Midbrain (tissue), 1 donor: ENCODE measurements at places on chromosomes 4 and X.

DNA sequence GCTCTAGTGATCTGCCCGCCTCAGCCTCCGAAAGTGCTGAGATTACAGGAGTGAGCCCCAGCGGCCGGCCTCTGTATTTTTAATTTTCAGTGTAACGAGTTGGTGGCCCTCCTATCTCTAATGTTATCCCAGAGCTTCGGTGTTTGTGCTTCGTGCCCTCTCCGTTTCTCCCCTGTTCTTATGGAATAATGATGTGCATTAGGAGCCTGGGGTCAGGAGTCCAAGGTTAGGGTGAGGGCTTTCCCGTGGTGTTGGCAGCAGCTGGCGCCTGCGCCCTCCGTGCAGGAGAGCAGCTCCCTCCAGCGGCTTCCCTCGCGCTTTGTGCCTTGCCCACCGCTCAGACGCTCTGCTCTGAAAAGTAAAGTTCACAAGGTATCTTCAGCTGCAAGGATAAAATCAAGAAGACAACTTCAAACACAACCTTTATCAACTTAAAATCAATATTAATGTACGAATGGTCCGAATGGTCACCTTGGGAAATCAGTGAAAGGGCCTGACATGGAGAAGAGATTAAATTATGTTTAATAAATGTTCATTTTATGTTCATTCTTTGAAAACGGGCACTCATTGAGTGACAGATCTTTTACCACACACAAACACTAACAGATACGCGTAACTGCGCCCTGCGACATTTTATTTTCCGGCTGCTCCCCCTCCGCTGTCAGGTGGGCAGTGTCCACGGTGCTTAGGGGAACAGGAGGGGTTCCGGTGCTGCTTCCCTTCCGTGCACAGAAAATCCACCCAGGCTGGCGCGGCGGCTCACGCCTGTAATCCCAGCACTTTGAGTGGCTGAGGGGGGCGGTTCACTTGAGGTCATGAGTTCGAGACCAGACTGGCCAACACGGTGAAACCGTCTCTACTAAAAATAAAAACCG lies 62.4 kb downstream of the TRAPPC11 start:
- DNase-seq, result no peak

DNA sequence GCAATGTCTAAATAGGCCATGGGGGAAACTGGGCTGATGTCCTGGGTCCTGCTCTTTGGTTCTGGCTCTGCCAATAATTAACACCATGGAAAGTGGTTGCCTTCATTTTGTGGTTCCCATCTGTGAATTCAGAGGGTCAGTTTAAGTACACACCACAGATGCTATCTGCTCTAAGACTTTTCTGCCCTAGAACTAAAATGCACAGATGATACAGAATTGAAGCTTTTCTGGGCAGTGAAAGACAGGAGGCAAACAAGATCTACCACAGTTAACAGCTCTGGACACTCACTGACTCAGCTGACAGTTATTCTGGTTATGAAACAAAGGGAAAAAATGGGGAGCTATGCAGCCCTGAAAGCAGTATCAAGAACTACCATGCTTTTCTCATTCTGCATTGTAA lies 37.3 kb downstream of the APBB2 start:
- DNase-seq, result peak; percentile 41

DNA sequence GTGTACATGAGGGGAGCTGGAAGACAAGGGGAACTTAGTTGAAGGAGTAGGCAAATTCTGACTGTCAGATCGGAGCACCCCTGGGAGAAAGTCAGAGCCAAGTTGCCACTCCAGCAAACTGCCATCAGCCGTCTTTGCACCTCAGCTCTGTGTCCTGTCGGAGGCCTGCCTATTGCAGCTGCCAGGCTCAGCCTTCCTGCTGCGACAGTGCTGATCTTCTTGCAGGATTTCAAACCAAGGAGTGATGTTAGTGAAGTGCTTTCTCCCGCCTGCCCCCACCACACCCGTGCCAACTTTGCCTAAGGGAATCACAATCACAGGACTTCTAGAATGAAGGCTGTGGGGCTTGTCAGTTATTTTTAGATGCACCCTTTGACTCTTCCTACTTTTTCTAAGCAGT lies 185.3 kb downstream of the KIT start:
- no peak for DNase-seq

GRCh38 chr4:140693562-140693961 lies 62.6 kb downstream of the TBC1D9 start:
- DNase-seq, result no peak

DNA sequence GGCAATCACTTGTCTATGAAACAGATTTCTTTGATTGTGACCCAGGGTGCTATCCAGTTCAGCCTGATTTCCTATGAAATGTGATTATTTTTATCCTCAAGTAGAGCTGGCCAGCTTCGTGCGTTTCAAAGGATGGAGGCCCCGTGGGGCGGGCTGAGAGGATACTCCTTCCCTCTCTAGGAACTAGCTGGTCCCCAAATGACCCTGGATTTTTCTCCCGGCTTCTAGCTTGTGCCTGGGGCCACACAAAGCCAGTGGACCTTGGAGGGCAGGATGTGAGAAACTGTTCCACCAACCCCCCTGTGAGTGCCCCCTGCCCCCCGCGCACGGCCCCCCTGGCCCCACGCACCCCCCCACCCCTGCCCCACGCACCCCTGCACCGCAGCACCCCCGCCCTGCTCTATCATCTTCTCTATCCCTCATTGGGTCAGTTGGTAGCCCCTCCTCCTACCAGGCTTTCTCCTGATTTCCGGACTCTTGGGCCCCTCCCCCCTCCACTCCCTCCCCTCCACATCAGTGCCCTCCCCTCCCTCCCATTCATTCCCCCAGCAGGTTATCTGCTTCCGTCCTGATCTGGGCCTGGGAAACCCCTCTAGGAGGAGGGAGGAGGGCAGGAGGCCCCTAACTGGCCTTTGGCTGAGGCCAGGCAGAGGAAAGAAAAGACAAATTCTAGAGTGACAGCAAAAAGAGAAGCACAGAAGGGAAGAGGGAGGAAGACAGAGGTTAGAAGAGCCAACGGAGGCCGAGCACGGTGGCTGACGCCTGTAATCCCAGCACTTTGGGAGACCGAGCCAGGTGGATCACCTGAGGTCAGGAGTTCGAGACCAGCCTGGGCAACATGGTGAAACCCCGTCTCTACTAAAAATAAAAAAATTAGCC lies 3.3 kb downstream of the XPNPEP2 start:
- DNase-seq, result no peak

- no peak for DNase-seq
Measured at GRCh38 chr4:54152846-54153600, 53.1 kb downstream of the GSX2 start.

GRCh38 chrX:12814420-12814819 lies 23.2 kb downstream of the PRPS2 start:
- peak; percentile 59 for DNase-seq

DNA sequence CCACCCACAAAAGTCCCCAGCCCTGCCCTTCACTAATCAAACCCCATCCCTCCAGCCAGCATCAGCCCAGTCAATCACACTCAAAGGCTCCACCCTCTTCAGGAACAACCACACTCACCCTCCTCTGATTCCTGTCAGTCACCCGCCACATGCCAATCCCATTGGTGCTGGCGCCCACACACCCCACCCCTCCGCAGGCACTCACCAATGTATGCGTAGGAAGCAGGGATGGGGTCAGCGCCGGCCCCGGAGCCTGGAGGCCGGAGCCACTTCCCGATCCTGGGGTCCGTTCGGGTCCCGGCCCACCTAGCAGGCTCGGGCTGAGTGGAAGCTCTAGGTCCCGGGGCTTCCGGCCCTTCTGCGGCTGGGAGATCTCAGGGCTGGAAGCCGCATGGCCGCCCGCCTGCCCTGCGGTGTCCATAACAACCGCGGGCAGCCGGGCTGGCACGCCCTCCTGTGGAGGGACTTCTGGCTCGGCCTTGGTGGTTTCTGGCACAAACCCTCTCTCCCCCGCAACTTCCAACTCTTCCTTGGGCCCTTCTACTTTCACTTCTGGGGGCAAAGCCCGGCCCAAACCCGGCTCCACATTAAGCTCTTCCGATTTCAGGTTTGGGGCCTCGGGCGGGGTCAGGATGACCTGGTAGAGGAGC lies 7.9 kb upstream of the CFP start:
- DNase-seq, result peak; percentile 28

- no peak for DNase-seq
Measured at GRCh38 chr4:139899346-139899745, 233.7 kb downstream of the MGST2 start.

- no peak for DNase-seq
Measured at GRCh38 chr4:186272699-186273391, 6.9 kb downstream of the F11 start.

GRCh38 chrX:11423949-11424348 lies 130.7 kb downstream of the AMELX start:
- DNase-seq, result no peak

- no peak for DNase-seq
Measured at GRCh38 chr4:10664408-10664807, 20.2 kb downstream of the CLNK start.

- DNase-seq, result no peak
Measured at GRCh38 chrX:6813836-6814370, 279.0 kb upstream of the VCX3A start.

DNA sequence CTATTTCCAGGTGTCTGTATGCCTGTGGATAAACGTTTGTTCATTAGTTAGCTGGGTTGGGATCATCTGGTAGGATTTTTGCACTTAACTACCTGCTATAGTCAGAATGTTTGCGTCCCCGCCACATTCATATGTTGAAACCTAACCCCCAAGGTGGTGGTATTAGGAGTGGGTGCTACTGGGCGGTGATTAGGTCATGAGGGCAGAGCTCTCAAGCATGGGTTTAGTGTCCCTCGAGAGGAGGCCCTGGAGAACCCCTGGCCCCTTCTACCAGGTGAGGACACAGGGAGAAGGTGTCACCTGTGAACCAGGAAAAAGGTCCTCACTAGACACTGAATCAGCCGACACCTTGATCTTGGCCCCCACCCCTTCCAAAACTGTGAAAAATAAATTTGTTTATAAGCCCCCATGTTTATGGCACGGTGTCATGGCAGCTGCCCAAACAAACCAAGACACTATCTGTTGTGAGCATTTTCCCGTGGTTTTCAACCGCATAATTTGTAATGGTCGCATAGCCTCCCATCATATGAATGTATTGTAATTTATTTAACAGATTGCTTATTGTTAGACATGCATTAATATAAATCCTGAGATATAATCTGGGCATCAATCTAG lies 92.7 kb upstream of the TRIM2 start:
- DNase-seq, result no peak

DNA sequence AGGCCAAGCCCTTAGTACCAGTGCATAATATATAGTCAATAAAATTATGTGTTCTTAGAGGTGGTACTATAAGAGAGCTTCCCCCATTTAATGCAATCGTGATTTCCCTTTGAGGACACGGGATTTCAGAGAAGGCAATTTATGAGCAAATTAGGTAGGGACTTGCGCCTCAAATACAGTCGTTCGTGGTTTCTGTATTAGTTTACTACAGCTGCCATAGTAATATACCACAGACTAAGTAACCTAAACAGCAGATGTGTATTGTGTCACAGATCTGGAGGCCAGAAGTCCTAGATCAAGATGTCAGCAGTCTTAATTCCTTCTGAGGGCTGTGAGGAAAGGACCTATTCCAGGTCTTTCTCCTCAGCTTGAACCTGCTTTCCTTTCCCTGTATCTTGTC lies 1.5 kb upstream of the PUDP start:
- no peak for DNase-seq

DNA sequence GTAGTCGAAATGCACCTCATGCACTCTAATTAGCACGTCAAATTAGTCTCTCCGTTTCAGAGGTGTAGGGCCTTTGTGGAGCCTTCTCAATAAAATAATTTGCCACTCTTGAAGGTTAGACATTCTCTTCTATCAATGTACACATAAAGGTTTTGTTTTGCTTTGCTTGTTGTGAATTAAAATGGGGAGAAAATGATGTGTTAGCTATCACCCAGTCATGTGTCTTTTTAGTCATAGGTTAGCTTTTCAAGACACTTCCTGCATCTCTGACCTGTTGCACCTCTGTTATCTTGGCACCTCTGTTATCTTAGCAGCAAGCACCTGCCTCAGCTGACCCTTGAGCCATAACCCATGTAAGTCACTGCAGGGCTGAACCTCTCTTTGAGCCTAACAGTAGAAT lies 936 bp downstream of the TMEM144 start:
- DNase-seq, result no peak
